ENCODE measurements at places on chromosomes 2 and 18. TPM values are rescaled to one million over a fixed set of nuclear protein-coding genes. Genes with fewer than 3 reads are reported as not detected.
A peak's percentile ranks its signal among the peaks of the same experiment; 100 is the strongest.

DNA sequence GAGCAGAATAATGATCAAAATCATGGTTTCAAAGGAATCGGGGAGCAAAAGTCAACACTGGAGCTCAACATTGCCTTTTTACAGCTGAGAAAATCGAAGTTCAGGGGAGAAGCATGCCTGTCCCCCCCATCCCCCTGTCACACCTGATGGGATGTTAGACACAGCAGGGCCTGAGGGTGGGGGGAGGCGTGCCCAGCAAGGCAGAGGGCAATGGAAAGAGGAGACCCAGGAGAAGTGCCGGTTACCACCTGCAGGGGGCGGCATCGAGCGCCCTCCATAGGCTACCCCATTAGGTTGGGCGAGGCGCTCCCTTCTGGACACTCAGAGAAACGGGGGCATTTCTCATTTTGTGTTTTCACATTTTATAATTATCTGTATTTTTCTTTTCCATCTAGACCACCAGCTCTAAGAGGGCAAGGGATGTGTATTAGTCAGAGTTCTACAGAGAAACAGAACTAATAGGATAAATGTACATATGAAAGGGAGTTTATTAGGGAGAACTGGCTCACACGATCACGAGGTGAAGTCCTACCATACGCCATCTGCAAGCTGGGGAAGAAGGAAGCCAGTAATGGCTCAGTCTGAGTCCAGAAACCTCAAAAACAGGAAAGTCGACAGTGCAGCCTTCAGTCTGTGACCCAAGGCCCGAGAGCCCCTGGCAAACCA lies 271.3 kb downstream of the LRATD1 start:
- H3K4me1 ChIP-seq: no peaks in the 10 kb centered on the region
- no peak overlapping the region for H3K4me3 ChIP-seq
- no peaks in the 10 kb centered on the region for H3K36me3 ChIP-seq
- no peak for DNase-seq
- H3K27me3 ChIP-seq: no peaks in the 10 kb centered on the region

DNA sequence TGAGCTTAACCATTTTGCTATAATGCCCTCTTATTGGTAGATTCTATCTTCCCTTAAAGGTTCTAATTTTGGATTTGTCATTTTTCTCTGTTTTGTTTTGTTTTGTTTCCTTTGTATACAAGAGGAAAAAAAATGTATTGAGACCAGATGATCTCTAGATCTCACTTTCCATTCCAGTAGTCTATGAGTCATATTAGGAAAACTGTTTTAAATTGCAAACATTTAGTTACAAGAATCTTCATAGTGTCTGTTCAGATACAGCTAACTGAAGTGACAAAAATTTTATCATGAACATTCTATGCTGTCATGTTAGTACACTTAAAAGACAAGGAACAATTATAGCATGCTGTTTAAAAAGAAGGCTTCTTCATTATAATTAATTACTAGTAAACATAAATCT lies 322.8 kb downstream of the LRRTM4 start:
- no peaks in the 10 kb centered on the region for H3K27me3 ChIP-seq
- no peak overlapping the region for H3K4me3 ChIP-seq
- no peak overlapping the region for H3K27ac ChIP-seq

SKA1 gene
- not detected for total RNA-seq

GRCh38 chr2:219638948-219639755 lies 11.7 kb downstream of the SLC4A3 start:
- no peak overlapping the region for H3K27ac ChIP-seq
- no peaks in the 10 kb centered on the region for H3K36me3 ChIP-seq
- H3K4me1 ChIP-seq: no peaks in the 10 kb centered on the region
- H3K4me3 ChIP-seq: no peak overlapping the region

RESP18 gene
- total RNA-seq: not detected

DNA sequence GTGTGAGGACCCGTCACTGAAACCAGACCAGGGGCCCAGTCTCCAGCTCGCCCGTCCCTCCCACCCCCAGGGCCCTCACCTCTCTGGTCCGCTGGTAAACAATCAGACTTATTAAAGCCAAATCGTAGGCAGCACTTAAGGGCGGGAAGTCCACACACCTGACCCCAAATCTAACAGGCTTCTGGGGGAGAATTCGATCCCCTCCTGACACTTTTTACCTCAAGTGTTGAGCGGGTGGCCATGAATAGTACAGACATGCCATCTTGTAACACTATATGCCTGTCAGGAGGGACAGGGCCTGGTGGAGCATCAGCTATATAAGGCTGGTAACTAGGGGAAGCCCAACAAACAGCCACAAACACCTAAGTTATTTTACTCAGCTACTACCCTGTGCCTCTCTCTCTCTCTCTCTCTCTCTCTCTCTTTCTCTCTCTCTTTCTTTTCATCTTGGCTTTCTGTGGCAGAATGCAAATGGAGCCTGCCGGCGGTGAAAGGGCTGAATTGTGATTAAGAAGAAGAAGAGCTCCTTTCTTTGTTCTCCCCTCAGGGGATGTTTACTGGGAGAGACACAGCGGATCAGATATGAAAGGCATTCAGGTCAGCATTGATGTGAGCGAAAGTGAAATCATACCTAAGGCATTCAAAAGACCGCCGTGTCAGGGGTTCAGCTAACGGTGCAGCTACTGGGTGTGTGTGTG lies 9.5 kb downstream of the ZEB2 start:
- peaks cover 7% of the 10 kb centered on the region for H3K27me3 ChIP-seq
- no peak for DNase-seq
- no peaks in the 10 kb centered on the region for H3K36me3 ChIP-seq
- H3K4me3 ChIP-seq: no peak overlapping the region

DNA sequence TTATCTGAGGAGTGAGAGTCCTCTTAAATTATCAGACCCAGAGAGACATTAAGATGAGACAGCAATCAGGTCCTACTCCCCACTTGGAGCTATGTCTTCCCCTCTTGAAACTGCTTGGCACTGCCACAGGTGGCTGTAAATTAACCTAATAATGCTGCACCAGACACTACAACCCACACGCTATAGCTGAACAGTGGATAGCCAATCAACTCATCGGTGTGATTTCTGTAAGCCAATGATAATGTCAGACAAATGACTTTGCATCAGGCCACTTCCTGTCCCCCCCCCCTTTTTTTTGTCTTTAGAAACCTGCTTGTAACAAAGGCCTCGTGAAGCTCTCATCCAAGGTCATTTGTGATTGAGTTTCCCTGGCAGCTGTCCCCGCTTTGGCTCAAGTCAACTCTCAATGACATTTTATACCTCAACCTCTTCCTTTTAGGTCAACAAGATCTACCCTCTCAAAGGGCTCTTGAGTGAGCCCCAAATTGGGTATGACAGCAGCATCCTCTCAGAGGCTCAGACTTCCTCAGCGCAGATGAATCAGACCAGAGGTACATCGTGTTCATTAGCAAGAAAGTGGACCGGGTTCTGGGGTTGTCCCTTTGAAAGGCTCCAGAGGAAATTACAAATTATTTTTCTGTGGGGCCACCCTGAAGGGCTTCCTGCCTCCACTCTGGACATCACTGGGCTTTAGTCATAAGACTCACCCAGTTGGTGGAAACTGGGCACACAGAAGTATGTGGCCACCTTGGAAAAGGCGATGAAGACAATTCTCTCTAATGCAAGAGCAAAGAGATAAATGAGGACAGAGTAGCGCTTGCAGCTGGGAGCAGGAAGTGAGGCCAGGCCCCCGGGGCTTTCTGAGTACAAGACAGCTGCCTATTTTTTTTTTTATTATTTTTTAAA lies 73.6 kb downstream of the COPS8 start:
- DNase-seq: peak; percentile 6
- H3K27me3 ChIP-seq: no peaks in the 10 kb centered on the region
- no peaks in the 10 kb centered on the region for H3K4me1 ChIP-seq
- no peaks in the 10 kb centered on the region for H3K36me3 ChIP-seq
- H3K27ac ChIP-seq: peak overlapping the region; percentile 77

- H3K36me3 ChIP-seq: no peaks in the 10 kb centered on the region
- H3K27me3 ChIP-seq: no peaks in the 10 kb centered on the region
- no peak overlapping the region for H3K4me3 ChIP-seq
- DNase-seq: no peak
- no peaks in the 10 kb centered on the region for H3K4me1 ChIP-seq
- H3K27ac ChIP-seq: no peak overlapping the region
Measured at GRCh38 chr2:181885096-181885495, 6.4 kb upstream of the ITPRID2 start.

ADAM23 gene
- 0.20 TPM for total RNA-seq

- no peak overlapping the region for H3K4me3 ChIP-seq
- H3K27ac ChIP-seq: no peak overlapping the region
- H3K4me1 ChIP-seq: no peaks in the 10 kb centered on the region
- peak; percentile 11 for DNase-seq
Measured at GRCh38 chr2:234257859-234258561, 207.5 kb downstream of the SPP2 start.

DNA sequence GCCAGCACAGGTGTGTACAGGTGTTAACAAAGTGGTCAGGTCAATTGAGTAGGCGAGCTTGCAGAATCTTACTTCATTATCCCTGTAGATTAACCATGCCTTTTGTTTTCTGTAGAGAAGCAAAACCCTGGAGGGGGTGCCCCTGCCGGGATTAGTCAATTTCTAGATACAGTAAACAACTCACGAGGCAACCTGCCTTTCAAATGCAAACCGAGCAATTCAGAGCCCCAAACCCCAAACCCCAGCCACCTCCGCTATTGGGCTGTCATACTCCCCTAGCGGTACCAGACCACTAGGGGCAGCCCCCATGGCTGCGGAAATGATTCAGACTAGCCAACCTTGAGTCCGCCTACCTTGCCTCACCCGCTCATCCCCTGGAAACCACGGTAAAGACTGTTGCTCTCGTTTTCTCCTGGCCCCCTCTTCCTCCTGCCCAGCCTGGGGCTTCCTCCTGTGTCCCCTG lies 61.4 kb upstream of the KIF5C start:
- H3K4me3 ChIP-seq: no peak overlapping the region
- DNase-seq: no peak
- peaks cover 37% of the 10 kb centered on the region for H3K4me1 ChIP-seq
- H3K36me3 ChIP-seq: no peaks in the 10 kb centered on the region
- no peaks in the 10 kb centered on the region for H3K27me3 ChIP-seq

DNA sequence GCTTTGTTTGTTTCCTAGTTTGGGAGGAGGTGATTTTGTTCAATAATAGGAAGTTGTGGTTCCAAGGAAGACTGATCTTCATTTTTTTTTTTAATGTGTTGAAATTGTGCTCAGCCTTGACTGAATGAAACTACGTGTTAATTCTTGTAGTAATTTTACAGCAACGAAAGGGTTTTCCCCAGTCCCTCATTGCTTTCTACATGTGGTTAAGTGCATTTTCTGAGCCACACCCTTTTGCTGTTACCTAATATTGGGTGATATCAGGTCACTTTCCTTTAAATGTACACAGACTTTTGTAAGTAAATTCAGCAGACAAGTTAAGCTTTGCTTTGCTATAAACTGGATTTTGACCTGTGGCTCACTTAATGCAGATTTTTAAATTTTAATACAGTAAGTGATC lies 73.6 kb downstream of the OTX1 start:
- DNase-seq: no peak
- H3K27me3 ChIP-seq: no peaks in the 10 kb centered on the region
- H3K4me3 ChIP-seq: no peak overlapping the region

ASIC4 gene
- not detected for total RNA-seq

GRCh38 chr2:133287709-133288108 lies 280.6 kb downstream of the NCKAP5 start:
- no peaks in the 10 kb centered on the region for H3K36me3 ChIP-seq
- H3K27me3 ChIP-seq: no peaks in the 10 kb centered on the region
- no peak overlapping the region for H3K27ac ChIP-seq
- no peak overlapping the region for H3K4me3 ChIP-seq

TBR1 gene
- not detected for total RNA-seq

- no peak overlapping the region for H3K4me3 ChIP-seq
- no peak for DNase-seq
- no peaks in the 10 kb centered on the region for H3K36me3 ChIP-seq
- no peaks in the 10 kb centered on the region for H3K4me1 ChIP-seq
- no peak overlapping the region for H3K27ac ChIP-seq
Measured at GRCh38 chr2:128590309-128591021, 271.8 kb upstream of the HS6ST1 start.

DNA sequence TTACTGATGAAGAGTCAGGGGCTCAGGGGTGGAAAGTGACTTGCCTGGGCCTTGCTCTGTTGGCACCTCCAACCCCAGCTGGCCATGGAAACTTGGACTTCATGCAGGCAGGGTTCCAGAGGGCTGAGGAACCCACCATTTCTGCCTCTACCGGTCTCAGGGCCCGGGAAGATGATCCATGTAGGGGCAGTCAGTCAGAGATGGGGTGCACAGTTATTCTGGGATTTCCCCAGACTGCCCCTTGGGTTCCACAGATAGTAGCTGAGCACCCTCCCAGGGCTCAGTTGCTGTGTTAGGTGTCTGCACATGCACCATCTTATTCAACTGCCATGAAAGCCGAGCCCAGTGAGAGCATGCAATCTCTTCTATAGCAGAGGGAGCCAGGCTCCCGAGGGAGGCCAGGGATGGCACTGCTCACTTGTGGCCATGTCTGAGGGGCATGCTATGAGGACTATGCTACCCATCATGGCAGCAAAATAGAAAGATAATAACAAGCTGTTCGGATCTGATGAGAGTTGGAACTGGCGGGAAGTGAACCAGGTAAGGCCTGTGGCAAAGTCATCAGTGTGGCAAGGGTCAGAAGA lies 37.3 kb downstream of the RHOB start:
- no peak overlapping the region for H3K4me3 ChIP-seq
- DNase-seq: no peak
- H3K27me3 ChIP-seq: no peaks in the 10 kb centered on the region

- no peak for DNase-seq
- H3K36me3 ChIP-seq: no peaks in the 10 kb centered on the region
- H3K4me1 ChIP-seq: no peaks in the 10 kb centered on the region
- no peak overlapping the region for H3K27ac ChIP-seq
- no peaks in the 10 kb centered on the region for H3K27me3 ChIP-seq
- no peak overlapping the region for H3K4me3 ChIP-seq
Measured at GRCh38 chr18:73296686-73297085, 428.9 kb upstream of the NETO1 start.
